ENCODE measurements at places on chromosomes 7 and 10.
A peak's percentile ranks its signal among the peaks of the same experiment; 100 is the strongest.

DNA sequence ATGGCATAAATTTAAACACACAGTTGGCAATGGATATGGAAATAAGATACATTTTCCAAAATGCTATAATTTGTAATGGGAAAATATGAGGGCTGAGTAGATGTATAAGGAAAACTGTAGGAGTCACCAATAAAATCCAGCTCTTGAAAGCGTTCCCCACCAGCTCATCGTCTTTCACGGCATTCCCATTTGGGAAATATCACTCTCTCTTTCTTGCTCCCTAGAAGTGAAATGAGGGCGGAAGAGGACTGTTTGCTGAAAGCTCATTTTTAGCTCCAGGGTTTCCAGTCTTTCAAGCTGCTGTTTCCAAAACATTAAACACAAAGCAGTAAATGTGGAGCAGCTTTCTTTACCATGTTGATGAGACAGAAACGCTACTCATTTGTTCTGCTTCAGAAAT, 104.6 kb upstream of the SFMBT2 start:
- no peak for DNase-seq

GRCh38 chr10:132687181-132687892, 98.6 kb downstream of the NKX6-2 start:
- DNase-seq: no peak

GRCh38 chr10:130958981-130959751, 352.4 kb downstream of the TCERG1L start:
- no peak for DNase-seq

- no peak for DNase-seq
These were observed 37.4 kb upstream of the ITGB8 start for GRCh38 chr7:20293336-20293735.

GRCh38 chr7:50782375-50783208, at the start of gene GRB10:
GRB10 (minus strand) TSS chr7:50782896; CDS start chr7:50732322, 50,574 bp downstream.
- DNase-seq: peak; percentile 33

DNA sequence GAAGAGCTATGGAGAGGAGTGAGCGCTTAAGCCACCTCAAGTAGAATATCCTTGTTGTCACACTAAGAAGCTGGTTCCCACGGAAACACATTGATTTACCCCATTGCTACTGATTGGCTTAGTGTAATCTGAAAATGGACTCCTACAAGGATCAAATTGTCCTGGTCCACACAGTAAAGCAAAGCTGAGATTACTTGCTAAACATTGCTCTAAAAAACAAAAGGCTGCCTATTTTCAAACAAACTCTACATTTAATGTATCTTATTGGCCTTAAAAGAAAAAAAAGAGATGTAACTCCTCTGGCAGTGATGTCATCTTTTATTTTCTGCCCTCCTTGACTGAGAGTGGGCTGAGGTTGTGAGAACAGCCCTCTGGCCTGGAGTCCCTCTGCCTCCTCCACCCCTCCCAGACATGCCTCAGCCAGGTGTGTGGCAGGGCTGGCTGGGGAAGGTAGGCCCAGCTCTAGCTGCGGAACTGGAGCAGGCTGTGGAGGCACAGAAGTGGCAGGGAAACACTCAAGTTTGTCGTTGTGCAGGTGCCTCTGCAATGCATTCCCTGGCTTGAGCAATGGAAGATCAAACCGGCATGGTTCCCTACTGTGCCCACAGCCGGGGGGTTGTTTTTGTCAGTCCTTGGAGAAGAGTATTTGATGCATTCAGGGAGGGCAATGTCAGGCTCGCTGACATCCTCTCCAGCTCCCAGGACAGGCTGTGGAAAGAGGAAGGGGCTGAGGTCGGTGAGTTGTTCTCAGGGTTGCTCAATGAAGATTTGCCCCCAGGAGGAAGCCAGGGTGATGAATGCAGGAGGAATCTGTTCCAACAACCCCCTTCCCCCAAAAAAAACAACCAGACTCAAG, 9.1 kb downstream of the KLF6 start:
- peak; percentile 71 for DNase-seq

- no peak for DNase-seq
These were observed 264.7 kb downstream of the ELFN1 start for GRCh38 chr7:1934756-1935155.

GRCh38 chr7:111324228-111324627, 233.3 kb downstream of the LRRN3 start:
- DNase-seq: no peak

DNA sequence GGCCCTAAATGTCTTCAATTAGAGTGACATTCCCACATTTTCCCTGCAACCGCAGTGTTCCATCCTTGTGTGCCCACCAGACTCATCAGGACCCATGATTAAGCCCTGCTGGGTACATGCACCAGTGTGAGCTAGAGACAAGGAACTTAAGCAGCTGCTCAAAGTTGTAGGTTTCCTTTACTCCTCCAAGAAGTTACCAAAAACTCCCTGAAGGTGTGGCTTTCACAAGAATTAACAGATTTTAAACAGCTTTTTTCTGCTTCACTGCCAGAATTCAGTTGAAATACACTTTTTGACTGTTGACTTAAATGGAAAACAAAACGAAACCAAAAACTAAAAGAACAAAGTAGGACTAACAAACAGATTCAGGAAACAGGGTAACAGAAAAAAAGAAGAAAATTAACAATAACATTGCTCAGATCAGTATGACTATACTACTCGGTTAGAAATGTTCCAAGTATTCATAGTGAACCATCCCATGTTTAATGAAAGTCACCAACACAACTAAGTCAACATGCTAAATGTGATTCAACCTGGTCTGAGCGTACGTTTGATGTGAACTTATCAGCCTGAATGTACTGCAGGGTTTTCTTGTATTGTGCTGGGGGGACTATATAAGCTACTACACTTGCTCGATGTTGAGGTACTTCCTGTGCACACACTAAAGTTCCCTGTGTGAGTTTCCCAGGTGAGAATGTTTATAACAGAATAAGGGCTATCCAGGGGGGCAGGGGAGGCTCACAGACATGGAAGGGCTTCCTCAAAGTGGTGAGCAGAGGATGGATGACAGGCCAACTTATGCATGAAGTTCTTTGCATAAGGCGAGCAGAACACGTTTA, 22.2 kb downstream of the SLC37A3 start:
- DNase-seq: no peak

- DNase-seq: no peak
These were observed 183.7 kb downstream of the SORCS1 start for GRCh38 chr10:106980495-106981451.

DNA sequence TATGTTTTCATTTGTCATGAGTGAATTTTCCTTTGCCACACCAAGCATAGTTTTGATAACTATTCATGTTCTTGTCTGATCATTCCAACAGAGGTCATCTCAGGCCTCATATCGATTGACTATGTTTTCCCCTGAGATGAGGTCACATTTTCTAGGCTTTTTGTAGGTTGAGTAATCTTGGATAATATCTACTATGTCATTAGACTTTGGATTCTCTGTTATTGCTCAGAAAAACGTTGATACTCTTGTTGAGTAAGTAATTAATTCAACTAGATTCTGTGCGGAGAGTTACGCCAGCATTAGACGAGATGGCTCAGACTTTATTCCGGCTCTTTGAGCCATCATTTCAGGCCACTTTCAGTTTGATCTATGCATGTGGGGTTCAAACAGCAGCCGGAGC, 57.7 kb downstream of the KLF6 start:
- DNase-seq: no peak

DNA sequence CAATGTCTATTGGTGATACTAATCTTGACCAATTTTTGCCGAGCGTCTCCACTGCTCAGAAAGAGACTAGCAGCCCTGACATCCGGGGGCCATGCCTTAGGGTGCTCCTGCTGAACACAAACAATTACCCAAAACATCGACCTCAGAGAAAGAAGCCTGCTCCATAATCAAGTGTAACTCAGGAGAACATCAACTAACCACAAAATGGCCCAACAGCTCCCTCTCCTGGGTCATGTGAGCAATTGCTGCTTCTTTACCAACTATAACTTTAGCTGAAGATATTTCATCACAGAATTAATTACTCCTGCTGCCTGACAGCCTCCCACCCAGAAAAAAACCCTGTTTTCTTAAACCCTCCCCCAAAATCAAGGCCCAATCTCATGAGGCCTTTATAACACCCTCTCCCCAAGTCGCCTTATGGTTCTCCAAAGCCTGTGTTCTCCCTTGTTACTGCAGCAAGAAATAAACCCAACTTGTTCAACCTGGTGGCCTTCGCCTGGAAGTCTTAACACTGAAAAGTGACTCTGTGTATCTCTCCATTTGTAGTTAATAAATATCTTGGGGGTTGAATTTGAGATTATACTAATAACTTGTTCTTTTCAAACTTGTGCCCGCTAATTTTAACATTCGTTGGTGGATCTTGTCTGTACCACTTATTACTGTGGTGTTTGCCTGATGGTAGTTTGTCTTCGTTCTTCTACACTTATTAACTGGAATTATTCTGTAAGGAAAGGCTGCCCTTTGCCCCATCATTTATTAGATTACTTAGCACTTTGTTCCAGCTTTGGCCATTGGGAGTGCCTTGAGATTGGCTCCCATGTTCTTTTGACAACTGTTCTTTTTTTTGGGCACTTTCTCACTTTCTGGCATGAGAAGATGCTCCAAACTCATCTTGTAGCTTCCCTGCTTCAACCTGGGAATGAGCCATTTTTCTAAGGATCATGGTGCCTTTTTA, 21.2 kb upstream of the RAMP3 start:
- DNase-seq: peak; percentile 65

Data from astrocyte of the spinal cord (primary cell).